Activated CD4-positive, alpha-beta memory T cell treated with anti-CD3 and anti-CD28 coated beads, Interleukin-2, amount 10 ng/mL, durations not matched to agents 7 days and 5 days (primary cell): ENCODE measurements at places on chromosomes 6 and 20. TPM values are rescaled to one million over a fixed set of nuclear protein-coding genes. Genes with fewer than 3 reads are reported as not detected.

SLC35D3 gene
- 0.13 TPM for total RNA-seq

GSTA2 gene
- not detected for total RNA-seq

PLAGL2 gene
- 28.9 TPM for total RNA-seq

CAGE1 gene
- 0.08 TPM for total RNA-seq

RNF217 gene
- 2.0 TPM for total RNA-seq

RIPPLY2 gene
- total RNA-seq, result not detected

C20orf141 gene
- not detected for total RNA-seq

SIRPA gene
- total RNA-seq, result not detected

GTSF1L gene
- not detected for total RNA-seq

WASF1 gene
- total RNA-seq, result 0.76 TPM

CLPSL1 gene
- not detected for total RNA-seq

TMEM14B gene
- 81.5 TPM for total RNA-seq

PRIM2 gene
- total RNA-seq, result 34.0 TPM

FAM83D gene
- total RNA-seq, result 18.9 TPM
